Trophoblast cell (in vitro differentiated cells and primary cell): ENCODE measurements at places on chromosomes 2 and 18.

DNA sequence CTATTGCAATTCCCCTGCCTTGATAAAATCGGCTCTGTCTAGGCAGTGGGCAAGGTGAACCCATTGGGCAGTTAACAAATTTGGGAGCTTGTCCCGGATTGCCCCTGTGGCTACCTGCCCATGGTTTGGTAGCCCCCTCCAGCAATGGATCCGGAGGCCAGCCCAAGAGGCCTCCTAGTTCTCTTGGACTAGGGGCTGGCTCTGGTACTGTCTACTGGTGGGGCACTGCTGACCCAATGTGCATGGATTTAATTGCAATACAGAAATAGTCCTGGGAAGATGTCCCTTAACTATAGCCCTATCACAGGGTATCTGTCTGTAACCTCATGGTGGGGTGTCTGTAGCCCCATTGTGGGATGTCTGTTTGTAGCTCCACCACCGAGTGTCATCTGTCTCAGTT, 37.5 kb upstream of the SH3RF3 start:
- DNase-seq = no peak

GRCh38 chr2:98253461-98254070, 92.7 kb upstream of the CNGA3 start:
- no peak for DNase-seq

DNA sequence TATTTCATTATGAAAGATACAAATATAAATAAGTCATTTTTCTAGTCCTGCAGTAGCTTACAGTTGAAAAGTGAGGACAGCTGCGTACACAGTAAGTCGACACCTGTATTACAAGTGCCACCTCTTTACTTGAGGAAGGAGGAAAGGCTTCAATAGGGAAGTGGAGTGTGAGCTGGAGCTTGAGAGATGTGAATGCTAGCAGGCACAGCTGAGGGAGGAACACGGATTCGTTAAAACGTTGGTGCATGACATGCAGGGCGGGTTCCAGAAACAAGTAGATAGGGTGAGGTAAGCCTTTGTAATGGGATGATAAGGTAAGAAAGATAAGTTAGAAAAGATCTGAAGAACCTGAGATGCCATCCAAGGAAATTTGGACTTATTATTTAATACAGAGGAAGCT, 98.1 kb upstream of the CSRNP3 start:
- DNase-seq = no peak

DNA sequence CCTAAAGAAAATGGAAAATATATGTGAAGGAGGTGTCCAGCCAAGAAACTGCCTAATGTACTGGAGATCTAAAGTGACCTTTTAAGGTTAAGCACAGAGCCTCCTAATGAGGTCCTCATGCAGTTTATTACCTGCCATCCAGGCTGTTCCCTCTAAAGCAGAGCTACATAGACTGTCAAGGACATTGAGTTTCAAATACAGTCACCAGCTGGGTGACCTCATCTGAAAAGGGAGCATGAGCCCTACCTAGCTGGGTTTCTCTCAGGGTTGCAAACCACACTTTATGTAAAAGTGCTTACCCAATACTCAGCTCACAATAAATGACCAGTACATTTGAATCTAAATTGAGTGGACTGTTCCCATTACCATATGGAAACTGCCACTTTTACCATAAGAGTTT, 65.4 kb upstream of the CTNNA2 start:
- no peak for DNase-seq

DNA sequence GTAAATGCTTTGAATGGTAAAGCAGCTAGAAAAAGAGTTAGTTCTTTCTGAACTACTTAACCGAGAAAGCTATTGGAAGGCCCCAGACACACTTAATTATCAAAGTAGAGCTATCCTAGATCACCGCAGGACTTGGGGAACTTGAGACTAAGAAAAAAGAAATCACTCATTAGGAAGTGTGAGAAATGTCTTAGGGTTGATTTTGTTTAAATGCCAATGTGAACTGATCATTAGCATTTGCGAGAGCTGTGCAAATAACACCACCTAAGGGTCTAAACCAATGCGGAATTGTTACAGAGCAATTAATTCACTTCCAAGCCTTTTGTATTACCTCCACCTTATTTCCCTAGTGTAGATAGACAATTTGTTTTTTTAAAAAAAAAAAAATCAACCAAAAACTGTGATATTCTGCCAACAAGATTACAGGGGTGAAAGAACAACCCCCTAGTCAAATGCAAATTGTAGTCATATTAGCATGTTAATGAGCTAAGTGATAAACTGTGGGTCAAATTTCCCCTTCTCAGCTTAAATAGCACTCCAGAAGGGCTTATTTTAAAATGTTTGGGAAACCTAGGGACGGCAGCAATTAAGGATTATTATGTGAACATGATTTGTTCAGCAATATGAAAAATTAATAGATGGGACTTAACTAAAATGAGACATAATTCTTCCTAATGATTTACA, 246.2 kb upstream of the STON1 start:
- DNase-seq = no peak

- no peak for DNase-seq
Observed at GRCh38 chr18:43681661-43682060, 404.4 kb upstream of the SYT4 start.

DNA sequence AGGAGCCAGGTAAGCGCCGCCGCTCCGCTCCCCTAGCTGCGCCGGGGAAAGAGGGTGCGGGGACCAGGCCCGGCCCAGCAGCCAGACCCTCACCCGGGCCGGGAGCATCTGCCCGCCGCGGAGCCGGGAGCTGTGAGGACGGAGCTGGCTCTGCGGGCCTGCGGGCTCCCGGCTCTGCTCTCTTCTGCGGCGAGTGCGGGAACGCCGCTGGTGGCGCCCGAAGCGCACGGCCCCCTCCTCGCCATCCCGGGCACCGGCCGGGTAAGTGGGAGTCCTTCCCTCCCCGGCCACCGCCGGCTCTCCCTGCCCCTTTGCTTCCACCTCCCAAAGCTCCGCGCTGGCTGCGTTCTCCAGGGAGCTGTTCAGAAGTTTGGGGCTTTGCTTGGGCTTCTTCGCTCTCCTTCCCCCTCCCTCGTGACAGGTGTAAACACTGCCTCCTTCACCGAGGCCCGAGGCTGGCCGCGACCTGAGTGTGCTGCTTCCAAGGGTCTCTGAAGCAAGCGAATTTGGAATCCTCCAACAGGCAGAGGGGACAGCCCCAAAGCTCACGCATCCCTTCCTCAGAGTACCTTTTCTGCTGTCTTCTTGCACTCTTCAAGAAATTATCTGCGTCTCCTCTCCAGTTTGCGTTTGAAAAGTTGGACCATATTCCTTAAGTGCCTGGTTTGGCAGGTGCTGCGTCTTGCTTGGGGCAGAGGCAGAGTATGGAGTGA, 632 bp downstream of the AFTPH start:
- peak; percentile 69 for DNase-seq

DNA sequence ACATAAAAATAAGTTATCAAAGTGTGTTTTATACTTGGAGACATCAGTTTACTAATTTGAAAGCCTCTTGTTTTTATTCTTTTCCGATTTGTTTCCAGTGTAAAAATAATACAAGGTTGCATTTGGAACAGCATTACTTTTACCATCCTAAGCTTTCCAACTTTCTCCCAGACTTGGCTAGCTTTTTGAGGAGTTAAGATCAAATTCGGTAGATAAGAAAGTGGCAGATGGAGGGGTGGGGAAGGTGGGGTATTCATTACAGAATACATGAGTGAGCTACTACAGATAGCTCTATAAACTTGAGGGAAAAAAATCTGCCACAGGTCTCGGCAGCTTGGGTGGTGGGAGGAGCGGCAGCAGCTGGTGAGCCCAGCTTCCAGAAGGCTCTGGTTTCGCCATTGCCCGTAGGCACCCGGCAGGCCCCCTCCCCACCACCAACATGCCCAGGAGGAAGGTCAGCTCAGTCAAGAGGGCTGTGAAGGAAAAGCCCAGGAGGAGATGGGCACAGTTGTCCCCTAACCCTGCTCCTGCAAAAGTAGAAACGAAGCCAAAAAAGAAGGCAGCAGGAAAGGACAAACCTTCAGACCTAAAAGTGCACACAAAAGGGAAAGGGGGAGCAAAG, 18.6 kb upstream of the RMC1 start:
- DNase-seq = no peak

DNA sequence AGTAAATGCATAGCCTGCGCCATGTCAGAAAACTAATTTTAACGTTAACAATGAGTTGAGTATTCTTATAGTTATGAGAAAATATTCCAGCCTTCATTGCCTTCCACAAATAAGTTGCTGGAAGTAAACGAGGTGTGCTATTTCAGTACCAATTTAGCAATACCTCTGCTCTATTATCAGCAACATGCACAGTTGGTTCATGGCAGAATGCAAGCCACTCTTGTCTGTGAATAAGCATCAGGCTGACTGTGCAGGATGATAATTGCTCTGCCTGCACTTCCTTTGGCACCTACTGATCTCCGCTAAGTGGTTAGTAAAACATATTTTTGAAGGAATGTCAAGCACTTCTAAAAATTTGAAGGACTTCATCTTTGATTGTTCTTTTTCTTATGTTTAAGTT, 261.9 kb upstream of the SIX3 start:
- no peak for DNase-seq

DNA sequence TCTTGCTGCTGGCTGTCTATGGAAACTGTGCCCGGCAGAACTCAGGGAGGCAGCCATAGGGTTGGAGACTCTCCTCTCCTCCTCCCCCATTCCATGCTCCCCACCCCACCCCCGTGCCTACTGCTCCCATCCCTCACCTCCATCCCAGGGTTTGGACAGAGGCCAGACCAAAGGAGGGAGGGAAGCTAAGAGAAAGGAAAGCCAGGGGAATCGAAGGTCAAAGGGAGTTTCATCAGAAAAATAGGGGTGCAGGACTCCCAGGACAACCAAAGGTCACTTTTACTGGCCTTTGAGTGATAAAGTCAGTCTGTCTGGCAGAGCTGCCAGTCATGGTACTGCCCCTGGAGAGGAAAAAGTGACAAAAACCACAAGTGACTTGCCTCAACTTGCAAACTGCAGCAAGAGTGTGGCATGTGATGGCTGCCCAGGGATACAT, 187.3 kb upstream of the CTAGE1 start:
- DNase-seq = no peak

DNA sequence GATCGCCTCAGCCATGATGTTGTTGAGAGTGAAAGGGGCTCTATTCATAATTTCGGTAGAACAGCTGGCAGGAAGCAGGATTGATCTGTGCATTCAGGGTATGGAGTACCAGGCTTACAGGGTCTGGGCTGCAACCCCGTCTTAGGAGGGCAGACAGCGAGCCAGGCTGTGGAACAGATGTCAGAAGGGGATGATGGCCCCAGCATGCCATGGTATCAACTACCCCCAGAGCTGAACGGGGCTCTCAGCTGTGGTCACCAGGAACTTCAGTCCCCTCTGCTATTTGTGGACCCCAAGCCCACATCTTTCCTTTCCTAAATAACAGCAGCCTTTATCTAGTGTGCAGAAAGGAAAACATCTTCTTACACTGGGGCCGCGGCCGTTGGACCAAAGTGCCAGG, 422.2 kb upstream of the SALL3 start:
- DNase-seq = no peak

- DNase-seq = peak; percentile 71
Observed at GRCh38 chr2:113858764-113859163, 31.1 kb upstream of the ACTR3 start.

DNA sequence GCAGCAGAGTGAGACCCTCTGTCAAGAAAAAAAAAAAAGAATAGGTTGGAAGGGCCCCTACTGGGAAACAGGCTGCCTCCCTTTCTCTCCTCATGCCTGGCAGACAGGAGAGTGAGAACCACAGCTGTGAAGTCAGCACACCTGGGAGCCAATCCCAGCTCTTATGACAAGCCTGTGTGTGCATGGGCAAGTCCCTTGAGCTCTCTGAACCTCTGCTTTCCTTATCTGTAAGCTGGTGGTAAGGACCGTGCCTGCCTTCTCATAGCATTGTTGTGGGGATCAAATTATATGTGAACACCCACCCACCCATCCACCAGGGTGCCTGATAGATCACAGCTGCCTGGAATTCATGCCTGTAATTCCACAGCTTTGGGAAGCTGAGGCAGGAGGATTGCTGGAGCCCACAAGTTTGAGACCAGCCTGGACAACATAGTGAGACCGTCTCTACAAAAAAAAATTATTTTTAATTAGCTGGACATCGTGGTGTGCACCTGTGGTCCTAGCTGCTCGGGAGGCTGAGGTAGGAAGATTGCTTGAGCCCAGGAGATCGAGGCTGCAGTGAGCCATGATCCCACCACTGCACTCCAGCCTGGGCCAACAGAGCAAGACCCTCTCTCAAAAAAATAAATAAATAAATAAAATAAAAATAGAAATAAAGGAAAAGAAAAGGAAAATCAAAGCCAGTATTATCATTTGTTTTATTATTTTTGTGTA, 66.9 kb upstream of the MCFD2 start:
- no peak for DNase-seq

DNA sequence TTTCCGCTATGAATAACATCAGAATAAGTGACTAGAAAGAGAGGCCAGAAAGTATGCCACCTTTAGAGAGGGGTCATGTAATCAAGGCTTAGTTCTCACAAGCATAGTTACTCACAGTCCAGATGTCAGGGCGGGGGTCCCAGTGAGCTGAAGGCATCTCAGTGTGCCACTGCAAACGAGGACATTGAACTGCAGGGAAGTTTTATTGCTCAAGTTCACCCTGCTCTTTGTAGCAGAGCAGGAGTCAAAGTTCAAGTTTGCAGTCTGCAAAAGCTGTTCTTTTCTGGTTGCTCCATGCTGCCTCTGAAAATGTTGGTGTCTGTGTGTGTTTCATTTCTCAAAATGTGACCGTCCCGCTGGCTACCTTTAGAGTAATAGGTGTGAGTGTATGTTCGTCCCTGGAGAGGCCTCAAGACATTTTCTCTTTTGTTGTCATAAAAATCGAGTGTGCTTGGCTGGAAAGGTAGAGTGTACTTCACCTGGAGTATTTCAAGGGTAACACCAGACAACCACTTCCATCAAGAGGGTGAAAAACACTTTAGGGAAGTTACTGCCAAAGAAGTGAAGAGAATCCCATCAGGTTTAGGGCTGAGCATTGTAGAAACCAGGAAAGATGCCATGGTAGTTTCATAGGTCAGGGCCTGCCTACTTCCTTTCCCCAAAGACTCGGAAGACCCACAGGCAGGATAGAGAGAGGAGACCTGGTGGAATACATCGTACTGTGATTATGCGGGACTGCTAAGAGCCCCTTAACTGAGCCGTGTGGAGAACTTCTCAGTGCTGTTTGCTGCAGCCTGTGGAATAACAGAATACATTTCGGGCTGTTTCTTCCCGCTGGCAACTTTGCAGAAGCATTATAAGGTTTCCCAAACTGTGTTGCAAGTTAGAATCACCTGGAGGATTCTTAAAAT, 89.9 kb downstream of the LYPD6 start:
- no peak for DNase-seq

GRCh38 chr2:105144152-105144940, 97.2 kb upstream of the GPR45 start:
- DNase-seq = no peak
